Amygdala (tissue), 56 donors: ENCODE measurements at places on chromosomes 12 and 14.

- DNase-seq: no peak
Observed at GRCh38 chr14:93787465-93788292, 606 bp downstream of the PRIMA1 start.

- no peak for DNase-seq
Observed at GRCh38 chr14:91127924-91128323, 14.1 kb downstream of the DGLUCY start.

- DNase-seq: no peak
Observed at GRCh38 chr12:102675672-102676071, 195.3 kb upstream of the IGF1 start.

GRCh38 chr12:30614031-30614430 lies 81.6 kb downstream of the IPO8 start:
- DNase-seq: no peak

- no peak for DNase-seq
Observed at GRCh38 chr12:6183689-6184428, 16.3 kb upstream of the CD9 start.

DNA sequence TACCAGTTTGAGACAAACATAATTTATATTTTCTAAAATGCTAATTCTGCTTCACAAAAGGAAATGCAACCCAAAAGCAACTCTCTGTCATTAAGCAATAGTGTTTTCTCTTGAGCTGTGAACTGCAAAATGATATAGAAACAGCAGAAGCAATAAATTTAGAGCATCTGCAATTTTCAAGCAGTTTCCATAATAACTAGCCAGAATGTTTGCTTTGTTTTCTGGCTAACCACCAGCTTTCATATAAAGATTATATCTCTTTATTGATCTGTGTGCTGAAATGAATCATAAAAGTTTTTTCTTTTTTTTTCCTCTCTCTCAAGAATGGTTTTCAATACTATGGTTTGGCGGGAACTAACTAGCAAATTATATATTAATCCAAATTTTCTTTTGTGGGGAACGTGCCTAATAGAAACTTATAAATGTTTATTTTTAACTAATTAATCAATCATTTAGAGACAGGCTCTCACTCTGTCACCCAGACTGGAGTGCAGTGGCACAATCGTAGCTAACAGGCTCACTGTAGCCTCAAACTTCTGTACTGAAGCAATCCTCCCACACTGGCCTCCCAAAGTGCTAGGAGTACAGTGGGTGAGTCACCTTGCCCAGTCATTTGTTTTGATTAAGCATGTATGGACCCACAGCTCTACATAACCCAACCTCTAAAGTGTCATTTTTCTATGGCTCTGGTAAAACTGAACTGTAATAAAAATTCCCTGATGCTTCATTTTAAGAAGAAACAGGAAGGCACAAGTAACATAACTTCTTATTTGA lies 830.1 kb upstream of the MGAT4C start:
- DNase-seq: no peak

- no peak for DNase-seq
Observed at GRCh38 chr12:79515530-79515935, 175.2 kb downstream of the PAWR start.

DNA sequence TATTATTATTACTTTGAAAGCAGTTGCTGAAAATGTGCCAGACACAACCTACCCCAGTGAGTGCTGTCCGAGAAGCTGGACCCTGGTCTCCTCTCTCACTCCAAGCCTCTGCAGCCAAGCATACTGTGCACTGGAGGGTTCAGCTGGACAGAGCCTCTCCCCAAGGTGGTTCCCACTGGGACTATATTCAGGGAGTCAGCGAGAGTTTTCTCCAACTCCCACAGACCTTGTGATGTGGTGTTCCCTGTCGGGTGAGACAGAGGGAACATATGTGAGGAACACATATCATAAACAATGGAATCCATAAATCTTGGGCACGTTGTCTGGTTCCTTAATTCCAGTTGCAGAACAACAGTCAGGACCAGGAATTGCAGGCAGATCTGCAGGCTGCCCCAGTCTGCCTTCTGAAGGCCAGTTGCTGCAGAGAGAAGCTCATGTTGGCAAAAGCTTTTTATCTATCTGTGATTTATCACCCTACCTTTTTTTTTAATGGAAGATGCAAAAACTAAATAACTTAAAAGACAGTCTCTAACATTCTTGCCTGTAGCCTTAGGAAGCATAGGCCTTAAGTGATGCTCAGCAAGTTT lies 619.8 kb upstream of the TBX3 start:
- no peak for DNase-seq

DNA sequence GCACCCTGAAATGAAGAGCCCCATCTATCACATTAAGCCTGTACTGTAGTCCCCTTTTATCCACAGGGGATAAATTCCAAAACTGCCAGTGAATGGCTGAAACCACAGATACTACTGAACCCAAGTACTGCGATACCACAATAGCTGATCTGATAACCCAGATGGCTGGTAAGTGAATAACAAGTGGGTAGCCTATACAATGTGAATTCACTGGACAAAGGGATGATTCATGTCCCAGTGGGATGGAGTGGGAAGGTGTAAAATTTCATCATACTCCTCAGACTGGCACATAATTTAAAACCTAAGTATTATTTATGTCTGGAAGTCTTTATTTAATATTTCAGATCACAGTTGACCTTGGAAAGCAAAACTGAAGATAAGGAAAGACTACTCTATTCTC lies 201.3 kb downstream of the GPHN start:
- DNase-seq: no peak

DNA sequence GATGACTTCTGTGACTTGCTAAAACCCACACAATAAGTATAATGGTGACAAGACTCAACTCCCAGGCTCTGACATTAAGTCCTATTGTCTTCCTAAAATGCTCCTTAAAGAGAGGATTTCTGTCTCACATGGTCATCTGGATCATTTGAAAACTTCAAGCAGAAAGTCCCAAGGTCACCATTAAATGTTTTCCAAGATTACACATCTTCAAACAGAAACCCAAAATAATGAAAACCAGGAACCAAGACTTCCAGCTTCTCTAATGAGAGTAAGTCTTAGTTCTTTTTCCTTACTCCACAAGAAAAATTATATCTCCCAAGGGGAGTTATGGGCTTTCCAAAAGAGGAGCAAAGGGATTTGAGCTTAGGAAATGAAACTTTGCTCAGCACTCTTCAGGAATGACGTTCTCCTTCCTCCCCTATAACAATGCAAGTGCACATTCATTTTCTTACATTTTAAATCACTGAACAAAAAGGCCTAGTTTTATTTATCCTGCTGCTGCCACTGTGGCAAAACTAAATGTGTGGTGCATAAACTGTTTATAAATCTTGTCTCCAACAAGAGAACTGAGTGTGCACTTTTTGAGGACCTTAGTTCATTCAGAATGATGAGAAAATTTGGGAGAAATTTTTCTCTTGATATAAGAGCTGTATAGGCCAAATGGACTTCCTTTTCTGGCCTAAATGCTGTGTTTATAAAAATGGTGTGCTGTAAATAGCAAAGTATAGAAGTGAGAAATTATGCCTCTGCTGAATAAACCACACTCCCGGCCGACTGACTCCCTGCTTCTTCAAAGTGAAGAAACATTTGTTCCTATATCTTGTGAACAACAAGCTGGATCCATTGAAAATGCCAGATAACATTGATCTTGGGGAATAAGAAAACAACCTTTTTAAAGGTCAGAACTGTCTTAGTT lies 148.4 kb upstream of the PLEKHG7 start:
- no peak for DNase-seq
